ENCODE measurements at places on chromosomes 2 and 18. TPM values are rescaled to one million over a fixed set of nuclear protein-coding genes. Genes with fewer than 3 reads are reported as not detected.

- DNase-seq = no peak
- H3K4me1 ChIP-seq = no peaks in the 10 kb centered on the region
- H3K27me3 ChIP-seq = no peaks in the 10 kb centered on the region
- H3K4me3 ChIP-seq = no peak overlapping the region
- H3K27ac ChIP-seq = no peak overlapping the region
These were observed 59.8 kb downstream of the EPAS1 start for GRCh38 chr2:46356991-46357390.

- no peaks in the 10 kb centered on the region for H3K27me3 ChIP-seq
- H3K27ac ChIP-seq = peak overlapping the region; percentile 37
- H3K4me3 ChIP-seq = no peak overlapping the region
- H3K36me3 ChIP-seq = no peaks in the 10 kb centered on the region
These were observed 109.2 kb downstream of the SOCS6 start for GRCh38 chr18:70398076-70398475.

The LYPD6 gene
- 1.1 TPM for total RNA-seq

The RPRM gene
- 0.53 TPM for total RNA-seq

DNA sequence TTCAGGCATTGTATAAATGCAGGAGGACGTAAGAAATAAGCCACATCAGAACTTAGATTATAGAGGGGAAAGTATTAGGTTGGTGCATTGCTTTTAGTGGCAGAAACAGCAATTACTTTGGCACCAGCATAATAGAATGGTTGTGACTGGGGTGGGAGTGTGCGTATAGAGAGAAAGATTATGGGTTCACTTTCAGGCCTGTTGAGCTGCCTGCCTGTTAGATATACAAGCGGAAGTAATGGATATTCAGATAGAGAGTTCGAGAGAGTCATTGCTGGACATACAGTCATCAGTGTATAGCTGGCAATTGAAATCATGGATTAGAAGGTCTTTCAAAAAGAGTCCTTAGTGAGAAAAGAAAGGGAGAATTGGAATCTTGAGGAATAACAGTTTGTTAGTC is 139.2 kb upstream of the MYO3B start:
- peaks cover 3% of the 10 kb centered on the region for H3K36me3 ChIP-seq
- no peaks in the 10 kb centered on the region for H3K27me3 ChIP-seq
- no peak overlapping the region for H3K4me3 ChIP-seq
- no peak overlapping the region for H3K27ac ChIP-seq
- H3K4me1 ChIP-seq = no peaks in the 10 kb centered on the region

The ABHD3 gene
- 6.4 TPM for total RNA-seq

- peak overlapping the region; percentile 0 for H3K4me3 ChIP-seq
- H3K27ac ChIP-seq = no peak overlapping the region
- no peak for DNase-seq
- H3K36me3 ChIP-seq = no peaks in the 10 kb centered on the region
- H3K4me1 ChIP-seq = peaks cover 7% of the 10 kb centered on the region
- peaks cover 41% of the 10 kb centered on the region for H3K27me3 ChIP-seq
These were observed 1.5 kb downstream of the RPRM start for GRCh38 chr2:153476816-153477635.

- H3K4me1 ChIP-seq = peaks cover 10% of the 10 kb centered on the region
- no peak overlapping the region for H3K4me3 ChIP-seq
- no peak for DNase-seq
- H3K27me3 ChIP-seq = no peaks in the 10 kb centered on the region
- no peaks in the 10 kb centered on the region for H3K36me3 ChIP-seq
These were observed 203.6 kb downstream of the NCKAP5 start for GRCh38 chr2:133364636-133365035.

The TMEM37 gene
- 3.3 TPM for total RNA-seq

GRCh38 chr2:70716131-70716743 is 51.8 kb downstream of the ADD2 start:
- no peaks in the 10 kb centered on the region for H3K27me3 ChIP-seq
- no peaks in the 10 kb centered on the region for H3K36me3 ChIP-seq
- DNase-seq = no peak
- H3K4me3 ChIP-seq = no peak overlapping the region
- no peaks in the 10 kb centered on the region for H3K4me1 ChIP-seq
- H3K27ac ChIP-seq = no peak overlapping the region

The TNFAIP6 gene
- 0.75 TPM for total RNA-seq

The EVA1A gene
- total RNA-seq = 19.0 TPM

- H3K36me3 ChIP-seq = no peaks in the 10 kb centered on the region
- no peak for DNase-seq
- no peaks in the 10 kb centered on the region for H3K4me1 ChIP-seq
- H3K27ac ChIP-seq = no peak overlapping the region
These were observed 124.0 kb downstream of the PRELID3A start for GRCh38 chr18:12531749-12532148.

GRCh38 chr2:204265681-204266181 is 279.5 kb upstream of the PARD3B start:
- no peak overlapping the region for H3K4me3 ChIP-seq
- no peaks in the 10 kb centered on the region for H3K4me1 ChIP-seq
- H3K27ac ChIP-seq = no peak overlapping the region
- no peak for DNase-seq

DNA sequence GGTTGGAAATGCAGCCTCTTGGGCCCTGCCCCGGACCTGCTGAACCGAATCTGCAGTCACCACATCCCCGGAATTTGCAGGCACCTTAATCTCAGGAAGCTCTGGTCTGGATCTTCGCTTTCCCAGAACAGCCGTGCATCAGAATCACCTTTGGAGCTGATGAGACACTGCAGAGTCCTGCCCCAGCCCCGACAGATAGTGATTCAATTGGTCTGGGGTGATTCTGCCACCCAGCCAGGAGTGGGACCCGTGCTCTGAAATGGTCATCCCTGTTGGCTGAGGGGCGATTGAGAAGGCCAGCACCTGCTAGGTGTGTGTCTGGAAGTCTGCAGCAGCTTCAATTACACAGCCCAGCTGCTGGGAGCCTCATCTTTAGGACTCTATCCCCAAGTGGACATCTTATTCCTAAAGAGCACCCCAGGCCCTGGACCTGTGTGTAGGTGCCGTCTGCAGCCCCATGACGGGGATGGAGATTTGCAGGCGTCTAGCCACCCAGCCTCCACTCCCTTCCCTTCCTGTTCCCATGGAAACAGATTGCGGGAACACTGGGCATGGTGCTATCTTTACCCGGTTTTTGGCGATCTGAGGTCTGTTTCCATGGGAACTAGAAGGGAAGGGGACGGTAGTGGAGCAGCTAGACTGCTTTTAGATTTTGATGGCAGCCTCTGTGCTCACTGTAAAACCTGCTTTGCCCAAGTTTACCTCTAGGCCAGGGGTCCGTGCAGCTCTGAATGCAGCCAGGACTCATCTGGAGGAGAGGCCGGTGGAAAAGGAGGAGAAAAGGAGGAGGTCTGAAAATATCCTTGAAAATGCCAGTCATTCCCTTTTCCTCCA is 156.1 kb downstream of the LDLRAD4 start:
- H3K27me3 ChIP-seq = no peaks in the 10 kb centered on the region
- H3K27ac ChIP-seq = peak overlapping the region; percentile 73
- peak overlapping the region; percentile 3 for H3K4me3 ChIP-seq

GRCh38 chr2:200943527-200944105 is 19.8 kb downstream of the ORC2 start:
- no peaks in the 10 kb centered on the region for H3K27me3 ChIP-seq
- H3K4me1 ChIP-seq = peaks cover 12% of the 10 kb centered on the region
- H3K4me3 ChIP-seq = no peak overlapping the region
- DNase-seq = no peak
- H3K27ac ChIP-seq = no peak overlapping the region

DNA sequence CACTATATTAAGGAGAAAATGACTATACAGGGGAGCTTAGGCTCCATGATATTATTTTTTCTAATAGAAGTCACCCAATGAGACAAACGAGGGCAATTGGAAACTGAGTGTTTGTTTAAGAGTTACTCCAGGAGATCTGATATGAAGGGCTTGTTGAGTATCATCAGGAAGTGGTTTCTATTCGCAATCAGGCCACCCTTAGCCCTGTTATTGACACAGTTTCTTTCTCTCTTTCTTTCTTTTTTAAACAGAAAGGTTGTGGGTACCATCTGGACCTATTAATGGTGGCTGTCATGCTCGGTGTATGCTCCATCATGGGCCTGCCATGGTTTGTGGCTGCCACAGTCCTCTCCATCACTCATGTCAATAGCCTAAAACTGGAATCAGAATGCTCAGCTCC is 117.3 kb downstream of the DPP4 start:
- no peak overlapping the region for H3K27ac ChIP-seq
- H3K4me3 ChIP-seq = no peak overlapping the region
- no peak for DNase-seq
- no peaks in the 10 kb centered on the region for H3K27me3 ChIP-seq

DNA sequence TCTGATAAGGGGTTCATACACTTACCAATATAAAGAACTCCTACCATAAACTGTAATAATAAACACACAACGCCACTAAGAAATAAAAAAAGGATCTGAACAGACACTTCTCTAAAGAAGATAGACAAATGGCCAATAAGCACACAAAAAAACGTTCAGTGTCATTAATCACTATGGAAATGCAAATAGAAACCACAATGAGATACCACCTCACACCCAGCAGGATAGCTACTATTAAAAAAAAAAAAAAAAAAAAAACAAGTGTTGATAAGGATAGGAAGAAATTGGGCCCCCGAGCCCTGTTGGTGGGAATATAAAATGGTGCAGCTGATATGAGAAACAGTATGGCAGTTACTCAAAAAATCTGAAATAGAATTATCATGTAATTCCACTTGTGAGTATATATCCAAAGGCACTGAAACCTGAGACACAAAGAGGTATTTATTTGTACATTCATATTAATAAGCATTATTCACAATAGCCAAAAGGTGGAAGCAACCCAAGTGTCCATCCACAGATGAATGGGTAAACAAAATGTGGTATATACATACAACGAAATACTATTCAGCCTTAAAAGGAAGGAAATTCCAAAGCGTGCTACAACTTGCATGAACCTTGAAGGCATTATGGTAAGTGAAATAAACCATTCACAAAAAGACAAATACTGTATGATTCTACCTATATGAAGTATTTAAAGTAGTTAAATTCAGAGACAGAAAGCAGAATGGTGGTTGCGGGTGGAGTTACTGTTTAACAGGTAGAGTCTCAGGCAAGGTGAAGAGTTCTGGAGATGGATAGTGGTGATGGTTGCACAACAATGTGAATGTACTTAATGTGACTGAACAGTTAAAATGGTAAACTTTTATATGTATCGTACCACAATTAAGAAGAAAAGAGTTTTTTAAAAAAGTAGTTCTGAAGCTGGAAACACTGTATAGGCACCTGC is 17.9 kb downstream of the REV1 start:
- no peaks in the 10 kb centered on the region for H3K4me1 ChIP-seq
- DNase-seq = no peak
- no peak overlapping the region for H3K4me3 ChIP-seq
- no peak overlapping the region for H3K27ac ChIP-seq
- H3K36me3 ChIP-seq = no peaks in the 10 kb centered on the region
- no peaks in the 10 kb centered on the region for H3K27me3 ChIP-seq

DNA sequence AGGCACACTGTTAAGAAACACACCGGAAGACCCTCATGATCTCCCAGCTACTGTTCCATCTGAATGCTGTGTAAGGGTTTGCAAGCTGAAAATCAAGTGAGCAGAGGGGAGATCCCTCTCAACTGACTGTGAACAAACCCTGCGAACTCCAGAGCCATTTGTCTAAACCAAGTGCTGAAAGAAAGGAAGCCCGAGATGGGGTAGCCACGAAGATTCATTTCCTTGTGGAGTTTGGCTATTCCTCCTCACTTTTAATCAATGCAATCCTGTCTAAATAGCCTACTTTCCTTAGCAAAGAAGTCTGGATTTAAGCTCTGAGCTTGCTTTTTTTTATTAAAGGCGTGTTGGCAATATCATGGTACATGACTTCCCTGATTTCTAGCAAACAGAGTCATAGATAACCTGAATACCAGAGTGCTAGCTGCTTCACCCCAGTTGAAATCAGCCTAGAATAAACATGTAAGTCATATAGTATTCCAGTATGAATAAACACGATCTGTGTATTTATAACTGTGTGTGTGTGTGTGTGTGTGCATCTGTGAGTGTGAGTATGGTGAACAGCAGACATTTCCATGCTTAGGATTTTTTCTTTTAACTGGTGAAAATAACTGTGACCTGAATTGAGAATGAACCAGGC is 365.2 kb downstream of the ZNF521 start:
- H3K36me3 ChIP-seq = no peaks in the 10 kb centered on the region
- no peaks in the 10 kb centered on the region for H3K27me3 ChIP-seq
- DNase-seq = no peak

- H3K4me1 ChIP-seq = no peaks in the 10 kb centered on the region
- DNase-seq = no peak
- no peak overlapping the region for H3K4me3 ChIP-seq
These were observed 53.7 kb downstream of the EDAR start for GRCh38 chr2:108935271-108935741.

DNA sequence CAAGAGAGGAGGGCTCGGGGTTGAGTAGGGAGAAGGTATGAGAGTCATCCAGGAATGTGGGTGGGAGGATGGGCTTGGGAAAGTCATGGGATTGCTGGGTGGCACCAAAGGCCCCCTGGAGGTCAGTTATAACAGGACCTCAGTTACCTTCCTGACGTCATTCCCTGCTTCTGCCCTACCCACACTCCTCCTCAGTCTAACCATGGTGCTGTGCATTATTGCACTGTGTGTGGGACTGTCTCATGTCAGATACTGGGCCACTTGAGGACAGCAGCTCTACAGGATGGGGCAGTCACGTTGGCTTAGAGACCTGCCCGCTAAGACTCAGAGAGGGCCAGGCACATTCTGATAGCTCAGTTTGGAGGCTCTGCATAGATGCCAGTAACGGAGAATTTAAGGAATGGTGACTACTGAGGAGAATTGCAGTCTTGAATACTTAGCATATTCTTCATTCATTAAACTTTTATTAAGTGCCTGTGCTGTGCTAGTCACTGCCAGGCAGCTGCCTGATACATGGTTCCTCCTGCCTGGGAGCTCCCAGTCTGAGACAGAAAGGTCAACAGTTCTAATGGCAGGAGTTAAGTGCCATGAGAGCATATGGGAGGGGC is 90.5 kb downstream of the LAMA3 start:
- no peak overlapping the region for H3K27ac ChIP-seq
- no peaks in the 10 kb centered on the region for H3K27me3 ChIP-seq
- H3K36me3 ChIP-seq = no peaks in the 10 kb centered on the region
- peak; percentile 44 for DNase-seq
- no peak overlapping the region for H3K4me3 ChIP-seq

DNA sequence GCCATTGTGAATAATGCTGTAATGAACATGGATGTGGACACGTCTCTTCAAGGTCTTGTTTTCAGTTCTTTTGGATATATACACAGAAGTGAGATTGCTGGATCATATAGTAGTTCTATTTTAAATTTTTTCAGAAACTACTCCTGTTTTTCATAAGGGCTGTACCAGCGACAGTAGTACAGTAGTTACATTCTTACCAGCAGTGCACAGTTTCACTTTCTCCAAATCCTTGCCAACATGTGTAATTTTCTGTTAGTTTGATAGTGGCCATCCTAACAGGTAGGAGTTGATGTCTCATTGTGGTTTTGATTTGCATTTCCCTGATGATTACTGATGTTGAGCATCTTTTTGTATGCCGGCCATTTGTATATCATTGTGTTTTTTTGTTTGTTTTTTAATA is 81.7 kb downstream of the EPC2 start:
- H3K27ac ChIP-seq = no peak overlapping the region
- no peak for DNase-seq
- H3K4me1 ChIP-seq = no peaks in the 10 kb centered on the region
- H3K27me3 ChIP-seq = no peaks in the 10 kb centered on the region

GRCh38 chr2:66323406-66323805 is 111.5 kb upstream of the MEIS1 start:
- no peak overlapping the region for H3K27ac ChIP-seq
- no peaks in the 10 kb centered on the region for H3K36me3 ChIP-seq
- no peaks in the 10 kb centered on the region for H3K4me1 ChIP-seq
- H3K27me3 ChIP-seq = peaks cover 3% of the 10 kb centered on the region
- H3K4me3 ChIP-seq = no peak overlapping the region

- H3K4me3 ChIP-seq = no peak overlapping the region
- no peak for DNase-seq
- H3K27me3 ChIP-seq = peaks cover 10% of the 10 kb centered on the region
- H3K27ac ChIP-seq = no peak overlapping the region
These were observed 14.2 kb downstream of the PLEK start for GRCh38 chr2:68379184-68379708.

Data from astrocyte (in vitro differentiated cells and primary cell).